ENCODE measurements at places on chromosomes 12 and 14. TPM values are rescaled to one million over a fixed set of nuclear protein-coding genes. Genes with fewer than 3 reads are reported as not detected.

DNA sequence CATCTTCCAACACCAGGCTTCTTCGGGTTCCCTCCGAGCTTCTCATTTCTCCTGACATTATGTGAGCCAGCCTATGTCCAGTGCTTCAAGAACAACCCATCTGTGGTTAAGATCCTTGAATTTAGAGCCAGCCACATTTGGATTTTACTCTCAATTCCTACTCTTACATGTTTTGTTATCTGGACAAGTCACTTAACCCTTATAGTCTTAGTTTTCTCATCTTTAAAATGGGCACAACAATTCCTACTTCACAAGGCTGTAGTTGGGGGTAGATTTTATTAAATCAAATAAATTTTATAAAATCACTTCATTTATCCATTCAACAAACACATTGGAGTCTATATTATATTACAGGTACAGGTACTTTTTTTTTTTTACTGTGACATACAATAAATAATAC, 105.5 kb upstream of the SLC38A2 start:
- DNase-seq: no peak

GRCh38 chr12:52042706-52043385, 8.4 kb upstream of the NR4A1 start:
- no peak for DNase-seq

DNA sequence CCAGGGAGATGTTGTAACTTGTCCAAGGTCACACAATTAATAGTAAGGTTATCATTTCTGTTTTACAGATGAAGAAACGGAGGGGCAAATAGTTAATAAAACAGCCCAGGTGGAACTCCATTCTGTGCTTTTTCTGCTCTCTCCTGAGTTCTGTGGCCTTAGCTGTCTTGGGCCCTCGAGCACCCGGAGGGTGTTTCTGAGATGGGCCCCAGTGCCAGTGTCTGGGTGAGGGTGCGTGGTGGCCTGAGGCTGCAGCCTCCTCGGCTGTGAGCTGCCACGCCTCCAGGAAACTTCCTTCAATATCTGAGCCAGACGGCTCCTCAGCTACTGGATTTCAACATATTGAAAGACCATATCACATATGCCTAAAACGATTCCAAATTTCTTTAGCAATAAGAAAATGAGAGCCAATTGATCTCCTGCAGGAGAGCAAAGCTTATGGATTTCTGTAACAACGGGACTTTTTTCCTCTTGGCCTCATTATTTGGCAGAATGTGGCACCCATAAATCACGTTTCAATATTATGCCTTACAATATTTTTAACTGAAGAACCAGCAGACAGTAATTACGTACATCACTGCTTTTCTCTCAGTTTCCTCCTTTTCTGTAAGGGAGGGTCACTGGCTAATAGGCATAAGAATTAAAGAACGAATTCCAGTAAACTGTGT, 74.8 kb upstream of the DICER1 start:
- DNase-seq: no peak

GRCh38 chr12:116713527-116713926, 24.3 kb downstream of the SPRING1 start:
- no peak for DNase-seq

Gene INHBC
- total RNA-seq: not detected

- DNase-seq: no peak
Observed at GRCh38 chr12:118334241-118334640, 38.5 kb downstream of the TAOK3 start.

Gene GALNT8
- total RNA-seq: 0.35 TPM
